ENCODE measurements at places on chromosomes 5 and 9.
A peak's percentile ranks its signal among the peaks of the same experiment; 100 is the strongest.

- DNase-seq = no peak
Observed at GRCh38 chr5:102114525-102115069, 181.5 kb downstream of the SLCO4C1 start.

DNA sequence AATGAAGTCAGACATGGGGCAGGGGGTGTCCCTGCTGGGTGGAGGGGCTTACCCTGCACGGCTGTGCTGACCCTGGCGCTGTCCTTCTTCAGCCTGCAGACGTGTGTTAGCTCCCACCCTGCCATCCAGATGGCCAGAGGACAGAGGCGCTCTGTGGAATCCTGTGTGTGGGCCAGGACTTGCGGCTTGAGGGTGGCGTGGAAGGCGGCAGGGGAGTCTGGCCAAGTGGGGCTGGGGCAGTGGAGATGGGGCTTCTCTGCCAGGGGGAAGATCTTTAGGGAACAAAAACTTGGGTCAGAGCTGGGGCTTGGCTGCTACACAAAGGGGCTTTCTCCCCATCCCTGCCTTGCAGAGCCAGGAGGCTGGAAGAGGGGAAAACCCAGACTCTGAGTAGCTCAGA, 46.5 kb upstream of the SYNPO start:
- DNase-seq = no peak

GRCh38 chr9:8188723-8189407, 389.3 kb upstream of the DMAC1 start:
- DNase-seq = no peak

GRCh38 chr5:127042593-127042992, 12.2 kb upstream of the MARCHF3 start:
- DNase-seq = no peak

DNA sequence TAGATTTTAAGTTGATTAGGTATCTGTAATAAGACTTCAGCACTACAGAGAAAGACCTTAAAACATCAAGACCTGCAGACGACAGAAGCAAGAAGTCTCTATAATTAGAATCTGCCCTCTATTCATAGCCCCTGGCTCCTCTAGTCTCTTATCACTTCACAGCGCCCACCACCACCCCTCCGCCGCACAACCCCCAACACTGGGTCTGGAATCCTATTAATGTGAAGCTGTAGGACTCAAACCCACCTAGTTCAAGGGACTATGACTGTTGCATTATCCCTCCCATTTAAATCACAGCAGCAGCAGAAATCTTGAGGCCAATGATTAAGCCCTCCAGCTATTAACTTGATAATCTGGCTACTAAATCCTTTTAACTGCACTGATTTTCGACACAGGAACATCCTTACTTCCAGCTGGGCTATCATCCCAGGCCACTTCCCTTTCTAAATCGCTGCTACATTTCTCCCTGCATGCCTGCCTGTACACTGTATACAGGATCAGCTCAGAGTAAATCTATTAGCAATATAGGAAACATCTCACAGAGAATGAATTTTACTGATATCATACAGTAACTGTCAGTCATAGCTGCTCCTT, 159.5 kb upstream of the GRAMD2B start:
- no peak for DNase-seq

DNA sequence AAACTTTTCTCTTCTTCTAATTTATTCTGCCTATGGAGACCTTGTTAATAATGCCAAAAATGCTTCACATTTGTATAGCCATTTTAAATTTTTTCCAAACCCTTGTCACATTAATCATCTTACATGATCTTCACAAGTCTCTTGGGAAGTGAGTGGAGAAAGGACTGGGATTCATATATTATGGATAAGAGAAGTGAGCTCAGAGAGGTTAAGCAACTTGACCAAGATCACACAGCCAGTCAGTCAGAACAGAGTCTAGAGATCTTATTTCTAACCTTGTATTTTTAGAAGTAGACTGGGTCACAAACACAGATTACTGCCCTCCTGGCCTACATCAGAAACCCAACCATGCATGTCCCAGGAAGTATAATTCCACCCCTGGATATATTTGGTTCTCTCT, 218.0 kb upstream of the ADRA1B start:
- no peak for DNase-seq

DNA sequence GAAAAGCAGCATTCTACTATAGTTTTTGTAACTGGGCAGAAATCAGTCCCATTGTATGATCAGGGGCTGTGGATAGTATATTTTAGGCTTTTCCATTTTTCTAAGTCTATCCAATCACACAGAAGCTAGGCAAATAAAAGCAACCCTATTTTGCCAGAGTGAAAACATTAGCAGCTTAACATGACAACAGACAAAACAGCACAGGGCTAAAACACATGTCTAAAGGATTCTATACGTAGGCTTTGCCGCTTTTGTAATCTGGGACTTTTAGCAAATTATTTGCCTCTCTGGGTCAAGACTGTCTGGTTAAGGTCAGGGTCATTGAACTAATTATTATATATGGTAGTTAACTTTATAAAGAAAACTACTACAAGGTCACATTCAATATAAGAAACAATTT, 4.2 kb downstream of the MARCHF3 start:
- DNase-seq = no peak

GRCh38 chr9:8095672-8096086, 296.1 kb upstream of the DMAC1 start:
- DNase-seq = no peak

- DNase-seq = no peak
Observed at GRCh38 chr5:77139001-77139400, 51.9 kb upstream of the ZBED3 start.

- DNase-seq = no peak
Observed at GRCh38 chr9:71931166-71931565, 19.7 kb downstream of the C9orf85 start.

DNA sequence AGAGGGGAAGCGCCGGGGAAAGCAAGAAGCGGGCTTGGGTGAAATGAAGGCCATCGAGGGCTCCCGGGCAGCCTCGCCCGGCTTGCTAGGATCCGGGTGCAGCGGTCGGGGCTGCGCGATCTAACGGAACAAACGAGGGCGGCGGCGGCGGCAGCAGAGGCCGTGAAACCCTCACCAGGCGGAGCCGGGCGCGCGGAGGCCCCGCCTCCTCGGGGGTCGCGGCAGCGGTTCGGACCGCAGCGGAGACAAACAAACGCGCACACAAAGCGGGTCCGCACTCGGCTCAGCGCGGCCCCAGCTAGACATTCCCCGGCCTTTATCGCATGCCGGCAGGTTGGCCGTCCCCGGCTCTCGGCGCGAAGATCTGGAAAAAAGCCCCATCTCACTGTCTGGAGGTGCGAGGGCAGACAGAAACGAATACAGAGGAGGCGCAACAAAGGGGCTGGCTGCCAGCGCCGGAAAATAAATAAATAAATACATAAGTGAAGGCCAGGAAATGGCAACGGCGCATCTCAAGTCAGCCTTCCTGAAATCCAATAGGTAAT, 10.5 kb upstream of the TRIM36 start:
- peak; percentile 42 for DNase-seq

- no peak for DNase-seq
Observed at GRCh38 chr9:97858826-97859225, 5.8 kb downstream of the FOXE1 start.

GRCh38 chr9:27563738-27564430, 9.4 kb downstream of the C9orf72 start:
- no peak for DNase-seq

- peak; percentile 67 for DNase-seq
Observed at GRCh38 chr5:141878186-141878710, at the start of gene PCDH1. PCDH1 (minus strand) TSS chr5:141878410; CDS start chr5:141878262, 148 bp downstream.

- DNase-seq = peak; percentile 47
Observed at GRCh38 chr9:80061940-80062339, 490.2 kb downstream of the TLE4 start.

GRCh38 chr5:14504816-14505215, 76.8 kb upstream of the OTULINL start:
- no peak for DNase-seq

- DNase-seq = no peak
Observed at GRCh38 chr5:90881626-90882150, 323.1 kb downstream of the ADGRV1 start.

- no peak for DNase-seq
Observed at GRCh38 chr5:26388976-26389375, 649.4 kb downstream of the CDH9 start.

DNA sequence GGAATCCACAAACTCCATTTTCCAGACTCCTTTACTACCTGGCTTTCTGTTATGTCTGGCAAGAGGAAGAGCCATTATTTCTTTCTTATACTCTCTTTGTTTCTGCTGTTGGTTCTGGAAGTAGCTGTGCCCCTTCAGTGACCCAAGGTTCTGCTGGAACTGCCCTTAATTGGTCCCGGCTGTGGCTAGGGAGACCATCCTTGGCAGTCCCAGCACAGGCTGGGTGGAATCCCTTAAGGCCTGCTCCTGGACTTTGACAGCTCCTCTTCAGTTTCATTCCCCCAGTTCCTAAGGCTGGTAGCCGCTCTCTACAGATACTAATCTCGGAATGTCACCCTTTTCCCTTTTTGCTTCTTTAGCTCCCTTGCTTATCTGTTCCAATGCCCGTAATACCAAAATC, 81.9 kb upstream of the GLIS3 start:
- no peak for DNase-seq

DNA sequence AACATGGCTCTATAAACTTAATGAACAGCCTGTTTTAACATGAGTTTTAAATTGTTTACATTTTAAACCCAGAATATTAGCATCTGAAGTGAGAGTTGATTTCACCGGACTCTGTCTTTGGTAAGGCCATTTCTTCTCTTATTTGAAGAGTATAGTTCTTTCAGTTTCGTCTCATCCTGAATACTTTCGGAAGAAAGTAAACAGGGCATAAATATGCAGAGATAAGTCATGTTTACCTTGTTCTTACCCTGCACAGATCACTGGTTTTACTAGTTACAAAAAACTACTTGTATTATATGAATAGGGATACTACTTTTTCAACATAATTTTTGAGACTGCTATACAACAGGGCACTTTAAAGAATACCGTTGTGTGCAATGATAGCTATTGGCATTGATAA, 656.3 kb upstream of the ZNF608 start:
- DNase-seq = no peak

- DNase-seq = no peak
Observed at GRCh38 chr5:45532826-45533624, 163.2 kb downstream of the HCN1 start.

GRCh38 chr5:173885475-173886010, 2.6 kb upstream of the CPEB4 start:
- no peak for DNase-seq

DNA sequence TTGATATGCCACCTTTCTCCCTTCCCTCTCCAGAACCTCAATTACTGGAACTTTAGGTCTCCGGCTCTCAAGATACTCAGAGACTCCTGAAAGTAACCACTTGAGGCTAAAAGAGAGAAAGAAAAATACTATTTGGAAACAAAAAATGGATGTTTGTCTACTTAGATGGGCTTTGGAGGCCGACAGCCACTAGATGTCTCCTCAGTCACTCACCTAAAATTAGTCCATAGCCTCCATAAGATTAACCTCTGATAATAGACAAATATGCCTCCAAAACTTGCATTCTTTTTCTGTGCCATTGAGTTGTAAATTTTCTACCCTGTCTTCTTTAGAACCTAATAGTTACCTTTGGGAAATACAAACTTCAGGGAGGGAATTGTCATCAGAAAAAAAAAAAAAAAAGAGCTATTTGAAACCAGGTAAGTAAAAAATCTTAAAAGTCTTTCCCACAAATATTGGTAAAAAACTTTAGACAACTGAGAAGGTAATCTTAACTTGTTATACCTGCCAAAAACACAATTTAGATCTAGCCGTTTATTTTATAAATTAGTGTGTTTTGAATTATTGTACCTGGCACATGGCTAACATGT, 11.2 kb upstream of the PCDH1 start:
- DNase-seq = no peak

DNA sequence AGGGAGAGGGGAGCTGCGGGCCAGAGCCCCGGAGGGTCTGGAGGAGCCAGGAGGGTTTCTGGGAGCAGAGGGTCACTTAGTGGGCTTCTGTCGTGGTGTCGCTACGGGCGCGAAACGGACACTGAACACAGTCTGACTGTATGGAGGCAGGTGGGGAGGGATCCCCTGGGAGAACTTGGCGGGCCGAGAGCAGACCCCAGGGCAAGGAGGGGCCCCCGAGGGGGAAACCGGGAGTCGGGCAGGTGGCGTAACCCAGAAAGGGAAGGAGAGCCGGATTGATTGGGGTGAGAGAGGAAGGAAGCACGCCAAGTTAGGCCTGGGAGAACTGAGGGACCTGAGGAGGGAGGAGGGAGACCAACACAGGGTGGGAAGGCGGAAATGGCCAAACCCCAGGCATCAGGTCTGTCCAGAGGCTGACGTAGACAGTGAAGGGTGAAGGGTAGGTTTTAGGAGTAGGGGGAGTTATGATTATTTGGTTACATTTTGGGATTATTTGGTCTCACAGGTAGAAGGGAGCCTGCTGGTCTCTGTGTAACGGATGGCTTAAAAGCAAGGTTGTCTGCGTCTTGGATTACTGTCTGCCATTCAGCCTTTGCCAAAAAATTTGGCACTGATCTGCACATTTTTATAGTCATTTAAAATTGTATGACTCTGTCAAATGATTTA, 3.3 kb upstream of the MSMP start:
- DNase-seq = no peak

- no peak for DNase-seq
Observed at GRCh38 chr5:171945066-171945465, 61.4 kb downstream of the FBXW11 start.

GRCh38 chr5:1002271-1002546, 6.4 kb upstream of the NKD2 start:
- no peak for DNase-seq

DNA sequence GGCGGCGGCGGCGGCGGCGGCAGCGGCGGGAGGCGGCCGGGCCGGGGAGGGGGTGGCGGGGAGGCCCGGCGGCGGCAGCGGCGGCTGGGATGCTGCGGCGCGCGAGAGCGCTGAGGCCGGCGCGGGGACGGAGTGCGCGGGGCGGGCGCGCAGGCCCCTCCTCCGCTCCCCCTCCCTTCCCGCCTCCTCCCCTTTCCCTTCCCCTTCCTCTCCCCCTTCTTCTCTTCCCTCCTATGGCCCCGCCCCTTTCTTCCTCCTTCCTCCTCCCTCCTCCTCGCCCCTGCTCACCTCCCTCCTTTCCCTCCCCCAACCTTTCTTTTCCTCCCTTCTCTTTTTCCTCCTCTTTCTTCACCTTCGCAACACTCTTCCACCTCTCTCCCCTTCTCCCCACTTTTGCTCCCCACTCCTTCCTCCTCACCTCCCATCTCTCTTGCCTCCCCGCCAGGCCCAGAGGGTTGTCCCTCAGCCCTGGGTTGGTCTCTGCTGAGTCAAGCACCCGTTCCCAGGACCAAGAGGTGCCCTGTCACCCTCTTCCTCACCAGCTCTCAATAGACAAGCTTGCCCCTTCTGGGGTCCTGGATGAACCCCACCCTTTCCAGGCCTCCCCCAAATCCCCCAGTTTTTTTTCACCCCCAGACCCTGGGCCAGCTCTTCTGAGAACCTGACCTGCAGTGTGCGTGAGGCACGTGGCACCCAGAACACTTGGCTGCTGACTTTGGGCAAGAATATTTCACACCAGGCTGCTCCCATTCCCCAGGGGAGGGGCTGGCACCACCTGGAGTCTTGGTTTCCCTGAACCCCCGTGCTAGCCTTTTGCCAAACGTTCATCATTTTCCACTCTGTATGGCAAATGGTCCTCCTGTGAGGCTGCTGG, at the start of gene SEMA4D:
TSS of gene SEMA4D (minus strand) at position 136 of the 874 bp plus-strand sequence. CDS start 92,657 bp downstream, outside the sequence.
- peak; percentile 77 for DNase-seq

- no peak for DNase-seq
Observed at GRCh38 chr5:151317871-151318270, 14.3 kb upstream of the SLC36A3 start.

GRCh38 chr9:99606957-99607356, 214.7 kb upstream of the NR4A3 start:
- DNase-seq = no peak

All from AG08396 (cell line).